ENCODE measurements at places on chromosomes 7 and 10.

DNA sequence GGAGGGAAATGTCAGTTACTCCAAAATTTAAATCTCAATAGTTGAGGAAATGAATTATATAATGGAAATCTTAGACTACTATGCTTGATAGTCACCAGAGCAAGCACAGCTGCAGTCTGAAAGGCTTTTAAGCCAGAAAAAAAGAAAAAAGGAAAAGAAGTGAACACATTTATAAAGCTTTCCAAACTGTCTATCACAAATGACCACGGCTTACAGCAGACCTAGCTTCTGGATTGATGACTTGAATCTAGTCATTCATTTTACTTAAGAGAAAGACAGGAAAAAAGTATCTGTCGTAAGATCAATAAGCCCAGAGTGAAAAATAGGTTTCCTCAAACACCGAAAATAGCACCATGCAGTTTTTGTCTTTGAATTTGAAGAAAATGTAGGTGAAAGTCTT, 67.9 kb upstream of the OGDHL start:
- DNase-seq, result no peak

- no peak for DNase-seq
These were observed 42.8 kb downstream of the NIPSNAP2 start for GRCh38 chr7:56007167-56007652.

- no peak for DNase-seq
These were observed 20.5 kb downstream of the STAG3 start for GRCh38 chr7:100198266-100198665.

DNA sequence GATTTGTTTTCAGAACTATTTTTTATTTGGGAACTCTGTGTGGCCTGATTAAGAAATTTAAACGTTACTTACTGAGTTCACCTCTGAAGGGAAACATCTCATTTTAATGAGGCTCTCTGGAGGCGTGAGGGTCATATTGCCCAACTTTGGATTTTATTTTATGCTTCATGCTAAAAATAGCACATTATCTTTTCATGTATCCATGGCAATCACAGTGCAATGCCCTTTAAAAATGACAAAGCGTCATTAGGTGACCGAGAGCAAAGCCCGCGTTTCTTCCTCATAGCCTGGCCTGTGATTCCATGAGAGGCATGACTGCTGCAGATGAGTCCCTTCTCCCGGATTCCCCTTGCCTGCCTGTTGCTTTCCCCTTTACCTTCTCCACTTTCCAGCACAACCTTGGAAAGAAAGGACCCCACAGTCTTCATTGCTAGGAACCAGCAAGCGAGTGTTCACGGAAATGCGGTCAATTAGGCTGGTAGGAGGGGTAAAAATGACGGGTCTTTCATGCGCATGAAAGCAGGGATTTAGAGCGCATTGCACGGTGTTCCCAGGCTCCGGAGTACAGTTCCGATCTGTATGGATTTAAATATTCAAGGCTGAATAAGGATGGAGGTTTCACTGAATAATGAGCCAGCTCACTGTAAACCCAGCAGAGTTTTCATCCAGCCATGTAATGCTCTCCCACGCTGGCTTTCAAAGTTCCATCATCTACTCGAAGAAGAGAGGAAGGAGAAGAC, 98.2 kb upstream of the PITRM1 start:
- no peak for DNase-seq

DNA sequence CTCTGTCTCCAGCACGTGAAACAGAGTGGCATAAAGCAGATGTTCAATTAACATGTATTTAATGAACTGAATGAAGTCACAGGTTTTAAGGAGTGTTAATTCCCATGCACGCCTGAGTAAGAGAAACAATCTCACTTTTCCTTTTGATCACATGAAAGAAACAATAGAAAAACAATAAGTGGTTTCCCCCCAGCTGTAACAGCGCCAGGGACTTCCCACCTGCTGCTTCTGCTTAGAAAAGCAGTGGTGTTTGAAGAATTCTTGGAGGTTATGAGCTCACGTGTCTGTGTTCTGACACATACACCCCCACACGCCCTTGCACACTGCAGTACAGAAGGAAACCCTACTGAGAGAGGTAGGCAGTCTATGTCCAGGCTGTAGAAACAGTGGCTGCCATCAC, 51.3 kb upstream of the FRMD4A start:
- no peak for DNase-seq

GRCh38 chr7:51128545-51129435, 187.8 kb downstream of the COBL start:
- no peak for DNase-seq

DNA sequence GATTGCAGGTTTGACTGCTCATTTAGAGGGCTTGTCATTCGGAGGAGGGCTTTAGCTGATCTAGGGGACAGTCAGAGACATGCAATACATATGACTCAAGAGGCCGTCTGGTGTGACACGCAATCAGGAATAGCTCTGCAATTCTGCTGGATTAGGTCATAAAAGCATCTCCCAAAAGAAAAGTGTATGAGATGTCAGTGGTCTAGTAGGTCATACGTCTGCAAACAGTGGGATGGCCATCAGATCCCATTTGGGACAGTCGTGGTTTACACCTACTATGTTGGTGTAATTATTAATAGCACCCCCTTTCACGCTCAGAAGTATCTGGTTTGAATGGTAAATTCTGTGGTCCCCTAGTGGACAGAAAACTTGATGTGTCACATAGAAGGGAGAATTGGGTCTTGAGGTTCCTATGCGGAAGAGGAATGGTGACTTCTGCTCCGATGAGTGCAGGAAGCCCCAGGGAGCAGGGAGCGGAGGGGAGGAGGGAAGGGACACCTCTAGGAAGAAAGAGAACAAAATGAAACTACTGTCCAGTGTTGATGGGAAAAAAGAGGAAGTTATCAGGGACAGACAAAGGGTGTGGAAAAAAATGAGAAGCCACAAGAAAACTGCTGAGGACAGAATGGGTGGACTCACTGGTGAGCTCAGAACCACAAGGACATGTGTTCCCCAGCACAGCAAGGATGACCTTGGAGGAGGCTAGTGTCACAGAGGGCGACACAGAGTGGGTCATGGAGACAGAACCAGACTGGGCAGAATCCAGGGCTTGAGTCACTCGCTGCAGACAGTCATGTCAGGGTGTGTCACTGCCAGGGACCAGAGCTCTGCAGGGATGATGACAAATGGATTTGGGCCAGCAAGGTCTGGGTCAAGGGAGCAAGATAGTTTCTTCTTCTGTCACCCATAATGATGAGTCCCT, 59.9 kb downstream of the MAP3K8 start:
- DNase-seq, result peak; percentile 21

DNA sequence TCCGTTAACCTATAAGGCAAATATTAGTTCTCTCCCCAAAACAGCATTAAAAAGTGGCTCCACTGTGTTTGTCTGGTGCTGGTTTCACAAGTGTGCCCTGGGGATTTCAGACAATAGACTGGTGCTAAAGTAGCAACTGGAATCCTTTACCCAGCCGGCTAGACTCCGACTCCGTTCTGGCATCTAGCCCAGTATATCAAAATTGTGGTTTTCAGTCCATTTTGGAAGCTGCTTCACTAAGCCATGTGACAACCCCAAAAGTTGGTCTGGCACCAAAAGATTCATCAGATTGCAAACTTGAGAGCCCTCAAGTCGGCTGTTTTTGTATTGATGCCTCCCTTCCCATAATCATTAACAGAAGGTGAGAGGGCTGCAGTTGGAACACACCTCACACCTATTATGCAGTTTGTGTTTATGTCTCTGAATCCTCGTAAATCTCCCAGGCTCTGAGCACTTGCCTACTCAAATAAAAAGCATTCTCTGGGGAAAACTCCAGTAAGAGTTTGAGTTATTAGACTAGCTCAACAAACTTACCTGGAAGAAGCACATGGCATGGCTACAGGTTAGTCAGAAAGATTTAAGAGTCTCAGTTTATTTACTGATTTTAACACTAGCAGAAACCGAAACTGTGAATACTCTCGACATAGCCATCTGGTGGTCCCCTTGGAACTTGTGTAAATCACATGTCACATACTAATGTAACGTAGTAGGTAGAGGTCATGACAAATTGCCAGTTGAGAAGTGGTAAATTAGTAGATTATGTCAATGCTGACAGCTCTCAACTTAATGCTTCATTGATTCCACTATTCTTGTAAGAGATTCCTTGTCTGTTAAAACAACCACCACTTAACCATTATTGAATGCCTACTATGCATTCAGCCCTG, 14.8 kb upstream of the WNT16 start:
- DNase-seq, result no peak

- no peak for DNase-seq
These were observed 8.3 kb downstream of the C10orf62 start for GRCh38 chr10:97597778-97598177.

DNA sequence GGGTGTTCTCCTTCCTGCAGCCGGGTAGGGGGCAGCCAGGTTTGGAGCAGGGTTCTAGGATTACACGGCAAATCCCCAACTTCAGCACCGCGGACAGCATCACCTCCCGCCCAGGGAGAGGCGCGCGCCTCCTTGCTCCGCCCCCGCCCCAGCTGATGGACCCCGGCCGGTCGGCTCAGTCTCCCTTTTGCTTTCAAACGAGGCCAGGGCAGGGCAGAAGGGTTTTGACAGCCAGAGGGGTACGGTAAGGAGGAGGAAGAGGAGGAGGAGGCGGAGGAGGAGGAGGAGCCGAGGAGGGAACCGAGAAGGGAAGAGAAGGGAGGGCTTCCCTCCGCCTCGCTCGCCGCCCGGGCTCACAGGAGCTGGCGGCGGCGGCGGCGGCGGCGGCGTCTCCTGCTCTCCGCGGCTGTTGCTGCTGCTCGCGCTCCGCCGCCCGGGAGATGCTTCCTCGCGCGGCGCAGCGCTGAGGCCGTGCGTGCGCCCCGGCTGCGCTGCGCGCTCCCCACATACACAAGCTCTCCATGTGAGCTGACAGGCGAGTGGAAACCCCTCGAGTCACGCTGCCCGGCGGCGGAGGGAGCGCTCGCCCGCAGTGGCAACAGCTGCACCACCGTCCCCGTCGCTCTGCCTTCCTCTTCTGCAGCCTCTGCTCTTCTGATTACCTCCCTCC, 615 bp upstream of the CNTNAP2 start:
- no peak for DNase-seq

- no peak for DNase-seq
These were observed 172.0 kb downstream of the BAMBI start for GRCh38 chr10:28849309-28849708.

DNA sequence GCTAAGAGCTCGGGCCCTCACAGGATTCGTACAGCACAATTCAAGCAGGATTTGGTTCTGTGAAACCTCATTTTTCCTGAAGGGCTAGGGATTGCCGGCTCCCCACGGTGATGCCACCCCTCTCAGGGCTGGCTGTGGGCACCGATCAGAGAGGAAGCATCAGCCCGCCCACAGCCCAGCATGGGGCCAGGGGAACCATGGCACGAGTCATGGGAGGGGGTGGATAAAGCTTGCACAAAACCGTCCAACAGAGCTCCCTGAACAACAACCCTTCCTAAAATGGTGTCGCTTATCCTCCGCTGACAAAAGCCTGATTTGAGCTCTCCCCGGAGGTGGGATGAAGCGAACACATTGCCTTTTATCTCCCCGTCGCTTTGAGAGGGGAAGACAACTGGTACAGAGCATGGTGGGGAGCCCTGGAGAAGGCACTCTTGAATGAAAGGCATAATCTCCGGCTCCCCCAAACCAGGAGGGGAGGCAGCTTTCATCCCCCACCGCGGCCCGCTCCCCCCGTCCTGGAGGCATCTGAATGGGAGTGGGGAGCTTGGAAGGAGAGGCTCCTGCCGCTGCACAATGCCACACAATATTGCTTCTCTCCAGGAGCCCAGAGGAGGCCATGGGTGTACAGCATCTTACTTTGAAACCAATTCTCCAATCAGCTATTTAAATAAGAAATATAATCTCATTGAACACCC, 144.0 kb downstream of the RPS24 start:
- no peak for DNase-seq

DNA sequence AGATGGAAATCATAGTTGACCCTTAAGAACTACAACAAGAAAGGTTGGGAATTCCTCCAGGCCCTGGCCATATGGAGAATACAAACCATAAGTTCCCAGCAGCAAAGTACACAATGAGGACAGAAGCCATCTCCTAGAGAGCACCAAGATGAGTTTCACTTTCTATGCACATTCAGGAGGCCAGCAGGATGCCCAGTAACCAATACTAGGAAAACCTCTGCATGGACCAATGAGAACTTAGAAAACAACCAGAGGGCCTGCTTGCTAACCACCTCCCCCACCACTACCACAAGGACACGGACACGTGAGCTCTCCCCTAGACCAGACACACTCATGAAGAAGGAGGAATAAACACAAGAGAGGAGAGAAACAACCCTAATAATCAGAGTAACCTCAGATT, 56.3 kb downstream of the IFIT5 start:
- DNase-seq, result no peak

DNA sequence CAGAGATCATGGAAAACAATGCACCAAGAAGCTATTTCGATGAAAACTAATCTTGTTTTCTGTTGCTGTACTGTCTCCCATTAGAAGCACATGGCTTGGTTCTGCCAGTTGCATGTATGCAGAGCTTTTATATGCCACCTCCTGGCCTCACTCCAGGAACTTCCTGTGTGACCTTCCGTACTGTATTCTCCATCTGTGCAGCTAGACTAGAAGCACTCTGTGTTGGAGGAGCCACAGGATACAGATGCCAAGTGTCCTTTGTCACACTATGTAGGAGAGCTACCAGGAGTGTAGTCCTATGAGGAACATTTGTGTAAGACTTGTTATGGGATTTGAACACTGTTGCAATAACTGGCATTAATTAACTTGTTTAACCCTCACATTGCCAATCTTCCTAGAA, 503.5 kb upstream of the TPK1 start:
- DNase-seq, result no peak

GRCh38 chr10:70602665-70603448, at the start of gene PRF1:
Gene PRF1, minus strand, starts transcription at chr10:70602741. Its CDS starts 1,839 bp downstream, at chr10:70600902.
- no peak for DNase-seq

GRCh38 chr10:126549344-126549743, 121.1 kb downstream of the C10orf90 start:
- no peak for DNase-seq

- no peak for DNase-seq
These were observed 3.1 kb downstream of the HERPUD2 start for GRCh38 chr7:35691827-35692307.

- no peak for DNase-seq
These were observed 11.7 kb upstream of the TRIM8 start for GRCh38 chr10:102632394-102633111.

DNA sequence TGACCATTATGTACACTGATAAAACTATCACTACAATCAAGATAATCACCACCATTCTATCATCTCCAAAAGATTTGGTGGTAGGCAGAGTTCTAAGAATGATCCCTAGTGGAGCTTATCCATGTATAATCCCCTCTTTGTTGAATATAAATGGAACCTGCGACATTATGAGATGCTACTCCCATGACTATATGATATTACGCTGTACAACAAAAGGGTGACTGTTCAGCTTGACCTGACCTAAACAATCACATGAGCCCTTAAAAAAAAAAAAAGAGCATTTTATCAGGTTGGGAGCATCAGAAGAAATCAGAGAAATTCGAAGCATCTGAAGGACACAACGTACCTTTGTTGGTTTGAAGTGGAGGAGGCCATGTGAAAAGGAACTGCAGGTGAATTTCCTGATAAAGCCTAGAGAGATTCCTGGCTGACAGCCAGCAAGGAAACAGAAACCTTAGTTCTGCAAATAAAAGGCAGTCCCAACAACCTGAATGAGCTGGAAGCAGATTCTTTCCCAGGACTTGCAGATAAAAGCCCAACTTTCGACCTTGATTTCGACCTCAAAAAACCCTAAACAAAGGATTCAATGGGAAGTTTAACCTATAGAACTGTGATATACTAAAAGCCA, 270.7 kb downstream of the ADRA2A start:
- no peak for DNase-seq

Measured in GM04504 (cell line).